ENCODE measurements at places on chromosomes 5 and 9.
A peak's percentile ranks its signal among the peaks of the same experiment; 100 is the strongest.

- no peak overlapping the region for H3K4me3 ChIP-seq
- H3K36me3 ChIP-seq = peaks cover 24% of the 10 kb centered on the region
- H3K27me3 ChIP-seq = no peaks in the 10 kb centered on the region
- no peak for DNase-seq
- H3K27ac ChIP-seq = no peak overlapping the region
Measured at GRCh38 chr5:14745753-14746152, 81.2 kb downstream of the OTULIN start.

DNA sequence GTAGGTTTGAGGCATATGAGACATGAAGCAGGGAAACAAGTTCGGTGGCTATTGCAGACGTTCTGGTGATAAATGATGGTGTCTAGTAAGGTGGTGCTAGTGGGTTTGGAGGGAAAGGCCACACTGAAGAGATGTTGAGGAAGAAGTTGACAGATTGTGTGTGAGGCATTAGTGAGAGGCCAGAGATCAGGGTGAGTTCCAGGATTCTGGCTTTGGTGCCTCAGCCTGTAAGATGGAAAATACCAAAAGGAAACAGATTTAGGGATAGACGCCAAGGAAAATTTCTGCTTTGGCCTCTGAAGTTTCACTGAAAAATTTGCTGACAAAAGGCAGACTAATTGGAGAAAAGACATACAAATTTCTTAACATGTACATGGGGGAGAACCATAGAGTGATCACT lies 6.4 kb upstream of the PAIP1 start:
- no peak overlapping the region for H3K27ac ChIP-seq
- no peaks in the 10 kb centered on the region for H3K27me3 ChIP-seq
- H3K36me3 ChIP-seq = no peaks in the 10 kb centered on the region
- H3K4me1 ChIP-seq = peaks cover 7% of the 10 kb centered on the region

DNA sequence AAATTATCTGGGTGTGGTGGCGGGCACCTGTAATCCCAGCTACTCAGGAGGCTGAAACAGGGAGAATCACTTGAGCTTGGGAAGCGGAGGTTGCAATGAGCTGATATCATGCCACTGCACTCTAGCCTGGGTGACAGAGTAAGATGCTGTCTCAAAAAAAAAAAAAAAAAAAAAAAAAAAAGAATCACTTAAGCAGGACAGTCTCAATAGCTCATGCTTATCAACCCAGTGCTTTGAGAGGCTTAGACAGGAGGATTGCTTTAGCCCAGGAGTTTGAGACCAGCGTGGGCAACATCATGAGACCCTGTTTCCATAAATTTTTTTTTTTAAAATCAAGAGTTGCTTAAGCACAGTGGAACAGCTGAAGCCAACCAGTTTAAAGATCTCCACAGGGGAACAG lies 42.6 kb downstream of the LEAP2 start:
- no peak for DNase-seq
- no peak overlapping the region for H3K4me3 ChIP-seq
- peaks cover 15% of the 10 kb centered on the region for H3K4me1 ChIP-seq
- no peaks in the 10 kb centered on the region for H3K27me3 ChIP-seq

GRCh38 chr9:110807956-110808598 lies 139.5 kb downstream of the MUSK start:
- DNase-seq = no peak
- H3K27me3 ChIP-seq = peaks cover 5% of the 10 kb centered on the region
- H3K4me3 ChIP-seq = no peak overlapping the region
- no peaks in the 10 kb centered on the region for H3K4me1 ChIP-seq
- H3K27ac ChIP-seq = no peak overlapping the region
- H3K36me3 ChIP-seq = no peaks in the 10 kb centered on the region

GRCh38 chr9:134561427-134562145 lies 80.0 kb upstream of the COL5A1 start:
- H3K4me3 ChIP-seq = no peak overlapping the region
- H3K4me1 ChIP-seq = no peaks in the 10 kb centered on the region
- no peak overlapping the region for H3K27ac ChIP-seq
- H3K27me3 ChIP-seq = peaks cover 6% of the 10 kb centered on the region

- H3K4me3 ChIP-seq = no peak overlapping the region
- no peaks in the 10 kb centered on the region for H3K27me3 ChIP-seq
- H3K27ac ChIP-seq = no peak overlapping the region
Measured at GRCh38 chr5:153707626-153708025, 217.2 kb downstream of the GRIA1 start.

DNA sequence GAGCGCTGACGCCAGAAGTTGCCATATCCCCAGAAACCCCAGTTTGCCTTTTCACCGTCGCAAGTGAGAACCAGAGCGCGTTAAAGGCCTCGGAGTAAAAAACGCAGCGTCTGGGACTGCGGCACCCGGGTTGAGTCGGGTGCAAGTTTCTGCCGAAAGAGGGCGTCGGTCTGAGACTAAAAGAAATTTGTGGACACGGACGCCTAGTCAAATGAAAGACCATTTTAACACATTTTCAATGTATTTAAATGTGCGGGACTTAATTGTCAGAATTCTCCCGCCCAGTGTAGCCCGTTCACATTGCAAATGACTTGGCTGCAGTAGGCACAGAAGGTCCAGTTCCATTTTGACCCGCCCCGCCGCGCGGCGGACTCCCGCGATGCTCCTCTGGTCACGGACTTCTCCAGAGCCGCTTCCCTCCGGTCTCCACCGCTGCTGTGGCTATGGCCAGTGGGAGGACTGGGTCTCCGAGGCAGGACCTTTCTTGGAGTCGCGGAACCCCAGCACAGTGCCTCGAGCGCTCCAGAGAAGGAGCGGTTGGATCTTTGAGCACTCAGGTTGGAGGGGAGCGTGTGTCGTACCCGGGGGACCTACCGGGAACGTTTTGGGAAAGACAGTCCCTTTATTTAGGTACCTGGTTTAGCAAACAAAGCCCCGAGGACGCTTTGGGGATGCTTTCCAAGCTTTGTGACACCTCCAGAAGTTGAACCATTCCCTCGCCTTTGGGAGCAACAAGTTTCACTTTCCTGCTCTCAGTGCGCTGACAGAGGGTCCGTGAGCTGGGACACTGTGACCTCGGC lies 1.2 kb upstream of the NPR3 start:
- no peaks in the 10 kb centered on the region for H3K36me3 ChIP-seq
- H3K4me3 ChIP-seq = peak overlapping the region; percentile 86
- peak overlapping the region; percentile 63 for H3K27ac ChIP-seq

DNA sequence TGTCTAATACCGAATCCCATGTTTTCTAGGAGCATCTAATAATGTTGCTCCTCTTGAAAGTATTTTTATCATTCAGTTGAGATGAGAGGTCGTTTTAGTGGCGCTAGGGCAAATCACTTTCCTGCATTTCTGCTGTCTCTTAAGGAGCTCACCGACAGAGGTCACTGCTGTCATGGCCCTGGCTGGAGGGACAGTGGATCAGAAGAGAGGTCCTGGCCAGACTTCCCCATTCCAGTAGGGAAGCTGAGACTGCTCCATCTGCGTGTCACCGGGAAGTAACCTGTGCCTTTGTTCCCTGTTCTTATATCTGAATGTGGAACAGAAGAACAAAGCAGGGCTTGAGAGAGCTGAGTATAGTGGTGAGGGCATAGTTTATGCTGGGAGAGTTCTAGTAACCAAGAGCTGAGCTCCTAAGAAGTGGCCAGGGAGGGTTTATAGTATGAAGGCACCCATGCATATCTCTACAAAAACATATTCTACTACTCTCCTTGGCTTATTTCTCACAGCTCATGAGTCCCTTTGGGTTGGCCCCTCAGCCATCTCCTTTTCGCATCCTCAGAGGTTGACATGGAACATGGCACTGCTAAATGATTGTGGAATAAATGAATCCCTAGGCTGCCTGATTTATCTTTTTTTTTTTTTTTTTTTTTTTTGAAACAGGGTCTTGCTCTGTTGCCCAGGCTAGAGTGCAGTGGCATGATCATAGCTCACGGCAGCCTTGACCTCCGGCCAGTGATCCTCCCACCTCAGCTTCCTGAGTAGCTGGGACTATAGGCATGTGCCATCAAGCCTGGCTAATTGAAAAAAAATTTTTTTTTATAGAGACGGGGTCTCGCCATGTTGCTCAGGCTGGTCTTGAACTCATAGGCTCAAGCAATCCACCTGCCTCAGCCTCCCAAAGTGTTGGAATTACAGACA lies 27.2 kb downstream of the ATP6V0E1 start:
- peak overlapping the region; percentile 74 for H3K27ac ChIP-seq
- H3K4me3 ChIP-seq = no peak overlapping the region
- no peaks in the 10 kb centered on the region for H3K27me3 ChIP-seq
- no peak for DNase-seq
- H3K4me1 ChIP-seq = peaks cover 34% of the 10 kb centered on the region

- no peaks in the 10 kb centered on the region for H3K27me3 ChIP-seq
- no peak for DNase-seq
- no peak overlapping the region for H3K27ac ChIP-seq
- no peaks in the 10 kb centered on the region for H3K4me1 ChIP-seq
- H3K36me3 ChIP-seq = no peaks in the 10 kb centered on the region
Measured at GRCh38 chr5:33148076-33148513, 292.7 kb upstream of the TARS1 start.

- peaks cover 7% of the 10 kb centered on the region for H3K4me1 ChIP-seq
- no peaks in the 10 kb centered on the region for H3K27me3 ChIP-seq
- no peaks in the 10 kb centered on the region for H3K36me3 ChIP-seq
- no peak for DNase-seq
- H3K27ac ChIP-seq = no peak overlapping the region
Measured at GRCh38 chr5:142869886-142870285, 99.7 kb downstream of the ARHGAP26 start.

DNA sequence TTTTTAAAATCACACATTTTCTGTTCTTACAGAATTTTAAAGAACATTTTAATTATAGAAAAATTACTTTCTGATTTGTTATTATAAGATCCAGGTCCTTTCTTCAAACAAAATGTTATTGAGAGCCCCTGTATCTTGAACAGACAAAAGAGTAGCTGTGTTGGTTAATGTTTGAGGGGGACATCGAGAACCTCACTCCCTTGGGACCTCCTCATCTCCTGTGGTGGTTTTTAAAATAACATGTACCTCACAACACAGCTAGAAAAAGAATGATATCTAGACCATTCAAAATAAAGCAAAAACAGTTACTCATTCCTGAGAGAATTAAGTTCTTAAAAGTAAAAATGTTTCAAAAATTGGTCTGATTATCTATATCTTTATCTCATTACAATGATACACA lies 54.7 kb downstream of the VCAN start:
- H3K27ac ChIP-seq = no peak overlapping the region
- H3K36me3 ChIP-seq = no peaks in the 10 kb centered on the region
- no peak for DNase-seq

GRCh38 chr9:132753593-132753880 lies 83.3 kb downstream of the GTF3C4 start:
- peaks cover 11% of the 10 kb centered on the region for H3K27me3 ChIP-seq
- no peaks in the 10 kb centered on the region for H3K4me1 ChIP-seq
- DNase-seq = no peak
- H3K4me3 ChIP-seq = no peak overlapping the region
- no peaks in the 10 kb centered on the region for H3K36me3 ChIP-seq

DNA sequence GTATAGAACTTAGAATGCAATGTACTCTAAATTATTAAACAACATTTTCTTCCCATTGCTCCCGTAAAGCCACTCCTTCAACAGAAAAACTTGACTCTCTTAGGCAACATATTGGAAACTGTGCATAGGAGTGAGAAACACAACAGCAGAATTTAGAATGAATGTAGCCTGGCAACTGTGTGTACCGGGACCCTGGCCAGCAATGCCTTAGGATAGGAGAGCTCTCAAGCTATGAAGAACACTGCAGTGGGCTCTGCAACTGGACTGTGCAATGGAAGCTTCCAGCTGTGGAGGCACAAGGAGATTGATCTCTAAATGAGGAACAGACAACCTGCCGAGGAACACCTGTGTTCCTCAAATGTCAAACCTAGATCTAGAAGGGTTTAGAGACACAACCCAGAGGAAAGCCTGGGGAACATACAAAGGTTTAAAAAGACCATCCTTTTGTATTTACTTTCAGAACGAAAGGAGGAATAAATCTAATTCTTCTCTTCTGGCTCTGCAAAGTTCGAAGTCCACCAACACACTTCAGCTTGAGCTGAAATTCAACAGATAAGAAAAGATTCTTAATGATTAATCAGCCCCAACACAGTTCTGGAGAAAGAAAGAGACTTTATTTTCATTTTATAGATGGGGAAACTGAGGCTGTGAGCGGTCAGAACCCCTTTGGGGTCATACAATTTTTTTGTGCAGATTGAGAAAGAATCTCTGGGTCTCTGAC lies 51.5 kb upstream of the ARL15 start:
- peaks cover 19% of the 10 kb centered on the region for H3K27me3 ChIP-seq
- no peak overlapping the region for H3K4me3 ChIP-seq
- H3K4me1 ChIP-seq = peaks cover 8% of the 10 kb centered on the region
- H3K36me3 ChIP-seq = no peaks in the 10 kb centered on the region
- no peak overlapping the region for H3K27ac ChIP-seq
- DNase-seq = no peak

- H3K27ac ChIP-seq = no peak overlapping the region
- no peaks in the 10 kb centered on the region for H3K4me1 ChIP-seq
- no peak for DNase-seq
- no peaks in the 10 kb centered on the region for H3K36me3 ChIP-seq
- H3K4me3 ChIP-seq = no peak overlapping the region
Measured at GRCh38 chr5:67297376-67297775, 100.8 kb upstream of the CD180 start.

DNA sequence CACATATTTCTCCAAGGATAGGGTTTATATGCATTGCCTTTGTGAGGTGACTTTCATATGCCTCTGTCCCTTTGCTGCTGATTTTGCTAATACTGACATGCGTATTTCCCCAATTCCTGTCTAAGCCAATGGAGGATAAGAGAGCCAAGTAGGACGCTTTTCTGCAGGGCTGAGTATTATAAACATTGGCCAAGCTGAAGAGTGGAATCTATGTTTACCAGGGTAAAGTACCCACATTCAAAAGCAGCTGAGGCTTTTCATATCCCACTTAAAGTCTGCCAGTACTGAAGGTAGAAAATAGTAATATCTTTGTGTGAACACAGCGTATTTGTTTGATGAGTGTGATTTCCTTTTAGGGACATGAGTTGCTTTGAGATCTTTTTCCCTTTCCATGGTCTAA lies 128.8 kb upstream of the GPR151 start:
- no peak overlapping the region for H3K27ac ChIP-seq
- H3K4me1 ChIP-seq = no peaks in the 10 kb centered on the region

- no peaks in the 10 kb centered on the region for H3K36me3 ChIP-seq
- no peak for DNase-seq
- H3K4me3 ChIP-seq = no peak overlapping the region
Measured at GRCh38 chr5:29230591-29230990, 1962.9 kb upstream of the CDH6 start.
